HCEC 1CT (cell line): ENCODE measurements at places on chromosomes 7 and 10.

DNA sequence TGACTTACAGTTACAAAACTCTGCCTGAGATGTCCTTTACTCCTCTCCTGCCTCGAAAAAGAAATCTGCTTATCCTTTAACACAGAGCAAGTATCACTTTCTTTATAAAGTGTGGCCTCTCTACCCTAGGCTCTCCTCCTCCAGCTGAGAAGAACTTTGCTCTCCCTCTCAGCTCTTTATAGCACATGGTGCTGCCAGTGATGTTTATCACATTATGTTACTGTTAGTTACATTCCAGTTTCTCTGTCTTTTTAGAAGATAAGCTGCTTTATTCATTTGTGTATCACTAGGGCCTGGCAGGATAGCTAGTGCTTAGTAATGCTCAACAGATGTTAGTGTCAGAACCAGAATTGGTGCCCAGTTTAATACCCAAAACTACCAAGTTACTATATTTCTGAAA is 41.1 kb upstream of the TMEM229A start:
- no peak for DNase-seq

GRCh38 chr10:113493195-113493594 is 59.7 kb upstream of the HABP2 start:
- DNase-seq, result peak; percentile 55

DNA sequence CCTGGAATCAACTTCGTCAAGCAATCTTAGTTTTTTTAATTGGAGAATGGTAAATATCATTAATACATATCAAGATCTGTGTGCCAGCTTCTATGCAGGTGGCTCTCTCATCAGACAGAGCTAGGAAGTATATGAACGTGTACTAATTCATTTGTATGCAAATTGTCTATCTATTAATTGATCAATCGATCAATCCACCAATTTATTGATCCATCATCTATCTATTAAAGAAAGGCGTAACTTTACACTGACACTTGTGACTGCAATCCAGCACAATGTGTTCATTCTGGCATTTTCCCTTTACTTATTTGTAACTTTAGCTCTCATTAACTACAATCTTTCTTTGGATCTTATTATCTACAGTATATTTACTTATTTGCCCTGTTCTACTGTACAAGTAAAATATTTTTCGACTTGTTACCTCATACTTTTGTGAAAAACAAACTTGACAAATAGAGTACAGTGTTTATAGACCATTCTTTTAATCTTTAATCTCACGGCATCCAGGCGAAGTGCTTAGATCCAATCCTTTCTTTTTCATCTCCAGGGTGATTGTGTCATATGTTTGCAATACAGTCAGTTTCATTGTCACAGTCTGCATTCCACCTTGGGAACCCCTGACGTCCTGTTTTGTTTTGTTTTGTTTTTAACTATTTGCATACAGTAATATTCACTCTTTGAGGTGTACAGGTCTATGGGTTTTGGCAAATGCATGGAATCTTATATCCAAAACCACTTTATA is 22.0 kb upstream of the GHRHR start:
- no peak for DNase-seq

DNA sequence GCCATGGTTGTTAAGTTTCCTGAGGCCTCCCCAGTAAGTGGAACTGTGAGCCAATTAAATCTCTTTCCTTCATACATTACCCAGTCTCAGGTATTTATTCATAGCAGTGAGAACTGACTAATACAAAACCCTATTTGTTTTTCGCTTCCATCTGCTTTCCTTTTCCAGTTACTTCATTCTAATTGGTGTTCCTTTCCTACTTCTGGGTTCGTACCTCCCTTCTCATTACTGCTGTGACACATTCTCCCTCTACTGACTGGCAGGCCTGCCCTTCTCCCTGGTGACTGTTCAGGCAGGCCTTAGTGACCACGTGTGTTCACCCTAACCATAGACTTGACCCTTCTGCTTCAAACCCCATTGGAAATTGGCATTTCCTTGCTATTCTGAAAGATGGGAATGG is 37.7 kb downstream of the MTURN start:
- no peak for DNase-seq

DNA sequence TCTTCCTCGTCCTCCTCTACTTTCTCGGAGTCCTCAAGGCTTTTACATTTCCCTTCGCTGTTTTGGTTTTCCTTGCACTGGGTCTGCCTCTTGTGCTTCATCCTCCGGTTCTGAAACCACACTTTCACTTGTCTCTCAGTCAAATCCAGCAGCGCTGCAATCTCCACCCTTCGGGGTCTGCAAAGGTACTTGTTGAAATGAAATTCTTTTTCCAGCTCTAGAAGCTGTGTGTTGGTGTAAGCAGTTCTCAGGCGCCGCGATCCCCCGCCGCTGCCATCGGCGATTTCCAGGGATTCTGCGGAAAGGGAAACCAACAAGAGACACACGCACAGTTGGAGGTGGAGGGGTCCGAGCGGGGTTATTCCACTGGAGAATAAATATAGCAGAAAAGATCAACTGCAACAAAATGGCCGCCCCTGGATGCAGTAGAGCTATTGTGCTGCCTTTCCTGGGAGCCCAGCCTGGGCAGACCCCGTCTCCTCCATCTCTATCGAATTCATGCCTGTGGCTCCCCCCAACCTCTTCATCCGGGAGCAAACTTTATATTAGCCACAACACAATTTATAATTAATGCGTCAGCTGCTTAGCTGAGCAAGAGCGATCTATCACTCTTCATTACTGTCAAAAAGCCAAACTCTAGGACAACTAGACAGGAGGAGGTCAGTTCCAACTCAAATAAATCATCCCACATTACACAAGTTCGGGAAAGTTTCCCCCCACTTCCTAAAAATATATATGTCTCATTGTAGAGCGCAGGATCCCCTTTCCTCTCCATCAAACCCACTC is 1.1 kb downstream of the HOXA2 start:
- DNase-seq, result peak; percentile 45

GRCh38 chr7:22660293-22660692 is 66.7 kb upstream of the IL6 start:
- DNase-seq, result no peak

- peak; percentile 38 for DNase-seq
These were observed 745 bp downstream of the YWHAG start for GRCh38 chr7:76358011-76358480.

GRCh38 chr7:116731023-116731395 is 59.0 kb downstream of the MET start:
- DNase-seq, result no peak

DNA sequence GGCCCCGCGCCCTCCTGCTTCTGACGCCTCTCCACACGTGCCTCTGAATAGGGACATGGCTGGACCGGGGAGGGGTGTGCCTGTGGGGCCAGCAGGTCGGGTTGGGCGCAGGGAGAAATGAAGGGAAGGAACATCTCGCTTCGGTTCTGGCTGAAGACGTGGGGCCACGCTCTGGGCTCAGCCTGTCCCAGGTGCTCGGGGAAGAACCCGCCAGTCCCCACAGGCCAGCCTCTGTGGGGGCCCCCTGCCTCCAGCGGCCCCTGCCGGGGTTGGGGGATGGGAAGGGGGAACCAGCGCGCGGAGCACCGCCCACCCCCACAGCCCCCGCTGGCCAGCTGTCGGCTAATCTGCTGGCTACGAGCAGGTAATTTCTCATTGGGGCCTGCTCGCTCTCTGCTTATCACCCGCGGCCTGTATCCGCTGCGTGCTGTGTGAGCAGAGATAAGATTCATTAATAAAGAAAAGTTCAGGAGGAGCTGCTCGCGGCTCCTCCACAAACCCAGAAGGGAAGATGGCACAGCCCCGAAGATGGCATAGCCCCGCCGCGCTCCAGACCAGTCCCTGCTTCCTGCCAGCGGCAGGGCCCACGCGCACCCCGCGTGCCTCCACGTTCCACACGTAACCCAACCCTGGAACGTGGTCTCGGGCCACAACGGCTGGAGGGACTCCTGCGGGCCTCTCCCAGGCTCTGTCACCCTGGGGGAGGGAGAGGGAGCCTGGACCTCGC is 186.2 kb downstream of the ELFN1 start:
- no peak for DNase-seq

- no peak for DNase-seq
These were observed 116.5 kb downstream of the COL26A1 start for GRCh38 chr7:101479217-101479616.

GRCh38 chr10:78354101-78354500 is 320.4 kb downstream of the RPS24 start:
- no peak for DNase-seq

- no peak for DNase-seq
These were observed 12.8 kb upstream of the MMP21 start for GRCh38 chr10:125788156-125789034.

- DNase-seq, result no peak
These were observed 39.2 kb upstream of the ENO4 start for GRCh38 chr10:116810120-116810500.

GRCh38 chr10:130871406-130871805 is 440.1 kb downstream of the TCERG1L start:
- DNase-seq, result no peak

DNA sequence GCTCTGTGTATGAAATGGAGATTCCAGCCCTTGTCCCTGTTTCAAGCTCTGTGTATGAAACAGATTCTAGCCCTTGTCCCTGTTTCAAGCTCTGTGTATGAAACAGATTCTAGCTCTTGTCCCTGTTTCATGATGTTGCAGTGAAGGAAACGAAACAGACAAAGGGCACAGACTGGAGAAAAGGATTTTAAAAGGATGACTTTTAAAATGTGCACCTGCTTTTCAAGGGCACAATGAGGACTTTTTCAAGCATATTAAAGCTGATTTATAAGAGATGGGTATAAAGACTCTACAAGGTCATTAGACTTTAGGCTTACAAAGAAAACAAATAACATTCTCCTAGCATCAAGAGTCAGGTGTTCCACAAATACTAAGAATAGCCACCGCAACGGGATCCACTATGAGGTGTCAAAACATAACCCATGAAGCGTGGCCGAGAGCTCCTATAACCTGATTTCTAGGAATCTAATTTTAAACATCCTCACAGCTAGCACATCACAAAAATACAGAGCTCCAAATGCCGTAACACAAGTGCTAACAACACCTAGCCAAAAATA is 29.0 kb downstream of the DIP2C start:
- DNase-seq, result no peak

DNA sequence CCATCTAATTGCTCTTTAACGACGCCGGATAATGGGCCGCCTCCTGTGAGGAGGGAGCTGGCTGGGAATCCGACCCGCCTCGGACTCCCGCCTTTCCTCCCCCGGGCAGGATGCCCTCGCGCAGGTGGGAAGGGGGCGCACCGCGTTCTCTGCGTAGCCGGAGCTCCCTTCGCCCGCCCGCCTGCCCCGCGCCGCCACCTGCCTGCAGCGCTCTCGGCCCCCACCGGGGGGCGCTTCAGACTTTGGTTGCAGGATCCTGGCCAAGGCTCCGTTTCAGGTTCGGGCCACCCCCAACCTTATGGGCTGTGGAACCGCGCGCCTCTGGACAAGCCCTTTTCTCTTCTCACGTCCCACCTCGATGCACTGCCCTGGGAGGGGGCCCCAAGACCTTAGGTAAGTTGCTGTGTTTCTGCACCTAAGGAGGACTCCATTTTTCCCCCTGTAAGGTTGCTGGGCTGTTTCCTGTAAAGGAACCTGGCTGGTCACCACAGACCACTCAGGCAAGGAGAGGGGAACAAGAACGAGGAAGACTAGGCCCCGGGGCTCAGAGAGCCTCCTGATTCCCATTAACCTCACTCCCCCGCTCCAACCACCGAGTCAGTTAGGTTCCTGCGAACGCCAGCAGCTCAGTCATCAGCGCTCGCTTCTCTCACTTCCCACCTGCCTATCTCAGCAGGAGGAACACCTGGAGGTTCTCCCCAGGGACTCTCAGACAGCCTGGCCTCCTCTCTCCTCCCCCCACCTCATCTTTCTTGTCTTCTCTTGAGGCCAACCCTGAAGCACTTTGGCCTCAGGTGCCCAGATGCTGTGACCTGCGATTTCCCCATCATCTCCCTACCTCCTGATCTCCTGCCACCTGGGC is 11.3 kb upstream of the KAZALD1 start:
- peak; percentile 19 for DNase-seq

GRCh38 chr7:71313553-71313952 is 181.6 kb downstream of the GALNT17 start:
- DNase-seq, result no peak
